Activated gamma-delta T cell (primary cell): ENCODE measurements at places on chromosomes 2 and 18.

DNA sequence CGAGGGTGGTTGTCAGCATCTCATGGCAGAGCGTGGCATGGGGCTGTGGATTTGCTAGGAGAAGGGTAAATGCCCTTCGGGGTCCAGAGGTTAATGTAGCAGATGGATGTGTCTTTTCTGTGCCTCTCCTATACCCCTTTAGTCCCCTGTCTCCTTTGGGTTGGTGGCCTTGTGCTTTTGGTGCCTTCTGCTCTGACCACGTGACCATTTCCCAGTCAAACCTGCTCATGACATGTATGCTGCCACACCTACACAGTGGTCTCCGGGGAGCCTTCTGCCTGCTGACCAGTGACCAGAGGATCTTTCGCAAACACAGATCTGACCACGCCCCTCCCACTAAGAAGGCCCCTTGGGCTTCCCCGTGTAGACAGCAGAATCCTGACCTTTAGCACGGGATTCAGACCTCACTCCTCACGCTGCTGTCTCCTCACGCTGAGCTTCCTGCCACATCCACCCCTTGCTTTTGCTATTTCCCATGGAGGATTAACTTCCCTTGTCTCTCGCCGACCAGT is 116.2 kb downstream of the ACOXL start:
- DNase-seq, result no peak

GRCh38 chr2:15378148-15378908 is 182.8 kb downstream of the NBAS start:
- no peak for DNase-seq

- no peak for DNase-seq
These were observed 216.4 kb downstream of the STK39 start for GRCh38 chr2:168030862-168031624.

DNA sequence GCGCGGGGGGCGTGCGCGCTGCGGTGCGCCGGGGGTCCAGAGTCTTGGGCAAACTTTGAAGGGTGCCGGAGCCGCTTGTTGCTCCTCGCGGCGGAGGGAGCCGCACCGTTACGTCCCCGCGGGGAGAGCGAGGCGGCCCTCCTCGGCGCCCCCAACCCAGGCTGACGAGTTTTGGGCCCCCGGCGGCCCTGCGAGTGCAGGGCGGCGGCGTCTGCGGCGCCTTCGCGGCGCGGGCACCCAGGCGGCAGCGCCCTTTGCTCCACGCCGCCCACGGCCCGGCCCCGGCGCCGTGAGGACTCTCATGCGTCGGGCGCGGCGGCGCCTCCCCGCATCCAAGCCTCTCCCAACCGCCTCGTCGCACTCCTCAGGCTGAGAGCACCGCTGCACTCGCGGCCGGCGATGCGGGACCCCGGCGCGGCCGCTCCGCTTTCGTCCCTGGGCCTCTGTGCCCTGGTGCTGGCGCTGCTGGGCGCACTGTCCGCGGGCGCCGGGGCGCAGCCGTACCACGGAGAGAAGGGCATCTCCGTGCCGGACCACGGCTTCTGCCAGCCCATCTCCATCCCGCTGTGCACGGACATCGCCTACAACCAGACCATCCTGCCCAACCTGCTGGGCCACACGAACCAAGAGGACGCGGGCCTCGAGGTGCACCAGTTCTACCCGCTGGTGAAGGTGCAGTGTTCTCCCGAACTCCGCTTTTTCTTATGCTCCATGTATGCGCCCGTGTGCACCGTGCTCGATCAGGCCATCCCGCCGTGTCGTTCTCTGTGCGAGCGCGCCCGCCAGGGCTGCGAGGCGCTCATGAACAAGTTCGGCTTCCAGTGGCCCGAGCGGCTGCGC is 814 bp downstream of the FZD7 start:
- peak; percentile 27 for DNase-seq

DNA sequence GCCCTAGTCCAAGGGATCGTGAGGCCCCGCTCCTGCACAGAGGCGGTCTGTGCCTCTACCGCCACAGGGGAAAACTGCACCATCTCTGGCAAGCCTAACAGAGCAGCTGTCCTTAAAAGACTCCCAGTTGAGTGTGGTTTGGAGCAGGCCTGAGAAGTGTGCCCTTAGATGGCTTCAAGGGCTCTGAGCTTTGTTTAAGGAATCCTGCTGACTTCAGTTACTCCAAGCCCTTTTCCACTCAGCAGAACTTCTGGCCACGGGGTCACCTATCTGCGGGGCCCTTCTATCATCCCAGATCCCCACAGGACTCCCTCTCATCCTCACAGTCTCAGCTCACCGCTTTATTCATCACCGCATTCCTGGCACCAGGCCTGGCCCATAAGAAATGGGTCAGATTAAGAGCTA is 131.5 kb downstream of the CCDC74A start:
- no peak for DNase-seq

DNA sequence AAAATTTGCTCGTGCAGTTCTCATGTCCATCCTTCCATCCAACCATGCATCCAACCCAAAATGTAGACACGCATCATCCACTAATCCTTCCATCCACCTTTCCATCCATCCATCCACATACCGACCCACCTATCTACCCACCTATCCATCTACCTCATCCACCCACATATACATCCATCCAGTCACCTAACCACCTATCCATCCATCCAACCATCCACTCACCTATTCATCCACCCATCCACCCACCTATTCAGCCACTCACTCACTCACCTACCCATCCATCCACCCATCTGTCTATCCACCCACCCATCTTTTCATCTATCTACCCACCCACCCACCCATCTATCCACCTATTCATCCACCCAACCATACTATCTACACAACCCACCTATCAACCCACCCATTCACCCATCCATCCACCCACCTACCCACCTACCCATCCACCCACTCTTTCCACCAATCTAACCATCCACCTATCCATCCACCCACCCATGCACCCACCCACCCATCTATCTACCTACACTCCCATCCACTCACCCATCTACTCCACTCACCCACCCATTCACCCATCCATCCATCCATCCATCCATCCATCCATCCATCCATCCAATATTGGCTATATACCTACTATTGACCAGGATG is 94.3 kb downstream of the VAPA start:
- DNase-seq, result no peak

GRCh38 chr2:100785626-100786296 is 34.2 kb upstream of the NPAS2 start:
- no peak for DNase-seq

GRCh38 chr2:212908031-212908430 is 243.4 kb downstream of the IKZF2 start:
- DNase-seq, result no peak

- no peak for DNase-seq
These were observed 7.0 kb upstream of the NXPH2 start for GRCh38 chr2:138787053-138787666.

DNA sequence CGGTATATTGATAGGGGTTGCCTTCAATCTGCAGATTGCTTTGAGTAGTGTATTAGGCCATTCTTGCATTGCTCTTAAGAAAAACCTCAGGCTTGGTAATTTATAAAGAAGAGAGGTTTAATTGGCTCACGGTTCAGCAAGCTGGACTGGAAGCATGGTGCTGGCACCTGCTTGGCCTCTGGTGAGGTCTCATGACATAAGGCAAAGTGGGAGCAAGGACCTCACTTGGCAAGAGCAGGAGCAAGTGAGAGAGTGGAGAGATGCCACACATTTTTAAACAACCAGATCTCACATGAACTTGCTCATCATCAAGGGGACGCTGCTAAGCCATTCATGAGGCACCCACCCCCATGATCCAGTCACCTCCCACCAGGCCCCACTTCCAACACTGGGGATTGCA is 4.9 kb downstream of the MAP3K2 start:
- DNase-seq, result no peak

- DNase-seq, result no peak
These were observed 93.7 kb downstream of the MIB1 start for GRCh38 chr18:21834299-21834660.

GRCh38 chr18:76388261-76388660 is 106.8 kb downstream of the ZNF516 start:
- no peak for DNase-seq
